ENCODE measurements at places on chromosomes 12 and 14.

DNA sequence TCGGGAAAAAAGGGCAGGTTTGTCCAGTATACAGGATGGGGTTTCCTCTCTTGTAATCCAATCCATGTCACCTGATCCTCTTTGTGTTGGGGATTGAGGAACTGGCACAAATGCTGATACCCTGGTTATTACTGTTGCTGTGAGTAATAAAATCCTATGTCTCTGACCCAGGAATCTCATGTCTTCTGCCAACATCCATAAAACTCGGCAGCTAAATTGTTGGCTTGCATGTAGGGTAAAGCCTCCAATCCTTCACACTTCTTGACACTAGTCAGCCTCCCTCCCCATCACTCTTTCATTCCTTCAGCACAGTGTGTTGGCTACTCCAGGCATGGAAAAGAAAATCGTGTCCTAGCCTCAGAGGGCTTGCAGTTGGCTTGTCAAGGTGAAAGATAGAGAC lies 9.2 kb upstream of the NOS1 start:
- no peak for DNase-seq

GRCh38 chr12:32390572-32391219 lies 8.7 kb upstream of the FGD4 start:
- DNase-seq = peak; percentile 60

- DNase-seq = no peak
Observed at GRCh38 chr14:99513946-99514551, 32.8 kb downstream of the CCNK start.

- DNase-seq = no peak
Observed at GRCh38 chr12:27869567-27869966, 89.5 kb upstream of the MANSC4 start.

- DNase-seq = no peak
Observed at GRCh38 chr14:100530270-100531072, 56.7 kb downstream of the BEGAIN start.

GRCh38 chr12:108768591-108769500 lies 37.5 kb upstream of the CORO1C start:
- DNase-seq = peak; percentile 19

DNA sequence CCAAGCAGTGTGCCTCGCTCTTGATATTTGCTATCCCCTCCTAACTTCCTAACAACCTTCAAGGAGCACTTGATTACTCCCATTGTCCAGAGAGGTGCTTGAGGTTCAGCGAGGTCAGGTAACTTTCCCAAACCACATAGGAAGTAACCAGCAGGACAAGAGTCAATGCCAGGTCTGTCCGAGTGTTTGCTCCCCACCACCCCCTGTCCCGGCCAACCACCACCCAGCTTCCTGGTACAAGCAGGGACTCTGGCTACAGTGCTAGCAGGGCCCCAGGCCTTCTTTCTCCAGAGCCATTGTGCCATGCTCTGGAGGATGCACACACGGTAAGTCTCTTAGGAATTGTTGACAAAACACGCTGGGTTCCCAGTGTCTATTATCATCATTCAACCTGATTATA lies 49.2 kb downstream of the SYNE3 start:
- DNase-seq = no peak

Measured in NCI-H1092 treated with DMSO at 0.1 percent for 48 hours (cell line).